ENCODE measurements at places on chromosomes 7 and 10.

DNA sequence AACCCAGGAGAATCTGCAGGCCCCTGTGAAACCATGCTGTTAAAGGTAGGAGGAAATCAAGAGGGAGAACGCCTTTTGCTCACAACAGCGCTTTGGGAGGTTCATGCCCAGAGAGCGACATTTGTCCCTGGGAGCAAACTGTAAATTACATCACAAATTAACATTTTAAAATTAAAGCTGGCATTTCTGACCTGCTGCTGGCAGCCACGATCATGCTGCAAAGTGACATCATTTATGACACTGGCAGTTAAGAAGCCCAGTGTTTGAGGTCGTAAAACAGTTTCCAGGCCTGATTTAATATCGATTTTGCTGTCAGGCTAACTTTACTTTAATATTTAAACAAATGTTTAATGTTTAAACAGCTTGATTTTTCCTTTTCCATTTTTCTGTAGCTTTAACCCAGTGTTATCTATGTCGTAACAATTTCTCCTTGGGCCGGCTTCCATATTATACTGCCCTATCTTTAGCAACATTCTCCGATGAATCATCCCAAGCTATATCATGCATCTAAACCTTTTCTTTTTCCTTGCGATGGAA, 86.5 kb upstream of the NPVF start:
- H3K4me3 ChIP-seq, result no peak overlapping the region
- no peaks in the 10 kb centered on the region for H3K36me3 ChIP-seq
- no peaks in the 10 kb centered on the region for H3K27me3 ChIP-seq
- H3K27ac ChIP-seq, result peak overlapping the region; percentile 85
- DNase-seq, result peak; percentile 76

DNA sequence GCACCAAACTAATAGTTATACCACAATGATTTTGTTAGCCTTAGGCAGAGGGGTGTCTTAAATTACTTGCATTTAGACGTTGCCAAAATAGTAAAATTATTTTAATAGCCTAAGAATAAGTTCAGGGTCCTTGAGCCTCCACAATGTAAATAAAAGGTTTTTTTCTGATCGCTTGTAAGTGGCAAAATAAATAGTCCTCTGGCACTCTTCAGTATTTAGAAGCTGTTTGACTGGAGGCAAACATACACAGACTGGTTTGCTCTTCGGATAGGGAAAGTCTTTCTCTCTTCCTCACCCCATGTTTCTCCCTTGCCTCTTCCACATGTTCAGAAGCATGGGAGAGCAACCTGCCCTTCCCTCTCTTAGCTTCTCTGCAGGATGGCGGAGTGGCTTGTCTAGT, 49.5 kb upstream of the FAM180A start:
- H3K27ac ChIP-seq, result no peak overlapping the region
- peaks cover 2% of the 10 kb centered on the region for H3K27me3 ChIP-seq
- H3K4me3 ChIP-seq, result no peak overlapping the region
- no peaks in the 10 kb centered on the region for H3K4me1 ChIP-seq

DNA sequence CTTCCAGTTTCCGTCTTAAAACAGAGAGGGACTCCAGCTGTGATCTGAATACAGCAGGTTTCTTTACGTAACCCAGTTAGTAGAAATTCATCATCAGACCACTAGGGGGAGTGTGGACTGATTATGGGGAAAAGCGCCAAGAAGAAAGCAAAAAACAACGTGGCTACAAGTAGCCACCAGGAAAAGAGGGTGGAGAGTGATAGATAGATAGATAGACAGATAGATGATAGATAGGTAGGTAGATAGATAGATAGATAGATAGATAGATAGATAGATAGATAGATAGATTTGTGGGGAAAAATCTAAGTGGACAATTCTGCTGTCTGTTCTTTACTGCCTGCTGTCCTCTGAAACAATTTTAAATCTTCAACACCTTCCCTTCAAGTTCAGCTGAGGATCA, 12.7 kb upstream of the AKR1B10 start:
- H3K4me3 ChIP-seq, result no peak overlapping the region
- H3K4me1 ChIP-seq, result no peaks in the 10 kb centered on the region
- H3K36me3 ChIP-seq, result no peaks in the 10 kb centered on the region

- no peaks in the 10 kb centered on the region for H3K36me3 ChIP-seq
- peak; percentile 91 for DNase-seq
- H3K4me1 ChIP-seq, result peaks cover 41% of the 10 kb centered on the region
- peak overlapping the region; percentile 57 for H3K4me3 ChIP-seq
These were observed 10.1 kb upstream of the C10orf95 start for GRCh38 chr10:102461187-102462054.

- no peaks in the 10 kb centered on the region for H3K4me1 ChIP-seq
- peak; percentile 19 for DNase-seq
- no peak overlapping the region for H3K27ac ChIP-seq
- peaks cover 43% of the 10 kb centered on the region for H3K36me3 ChIP-seq
- H3K4me3 ChIP-seq, result no peak overlapping the region
These were observed 55.4 kb downstream of the SLC37A3 start for GRCh38 chr7:140342727-140343514.

DNA sequence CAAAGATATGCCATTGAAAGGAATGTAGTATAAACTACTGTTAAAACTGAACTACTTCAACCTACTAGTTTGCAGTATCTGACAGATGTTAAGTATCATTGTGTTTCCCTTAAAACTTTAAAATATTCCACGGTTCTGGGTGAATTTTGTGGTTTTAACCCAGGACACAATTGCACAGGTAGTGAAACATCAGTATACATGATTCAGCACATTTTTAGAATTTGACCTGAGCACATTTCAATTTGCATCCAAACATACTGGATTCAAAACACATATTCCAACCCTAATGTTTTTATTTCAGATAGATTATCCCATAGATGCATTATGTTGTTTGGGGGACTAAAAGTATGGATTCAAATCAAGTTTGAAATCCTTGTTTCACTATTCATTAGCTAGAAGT, 129.9 kb upstream of the ZNF804B start:
- H3K4me3 ChIP-seq, result no peak overlapping the region
- no peak overlapping the region for H3K27ac ChIP-seq
- no peak for DNase-seq
- H3K27me3 ChIP-seq, result no peaks in the 10 kb centered on the region
- no peaks in the 10 kb centered on the region for H3K4me1 ChIP-seq
- no peaks in the 10 kb centered on the region for H3K36me3 ChIP-seq

GRCh38 chr7:125412890-125413665, 483.5 kb upstream of the POT1 start:
- no peak for DNase-seq
- H3K27me3 ChIP-seq, result no peaks in the 10 kb centered on the region
- H3K36me3 ChIP-seq, result no peaks in the 10 kb centered on the region
- H3K4me1 ChIP-seq, result no peaks in the 10 kb centered on the region

DNA sequence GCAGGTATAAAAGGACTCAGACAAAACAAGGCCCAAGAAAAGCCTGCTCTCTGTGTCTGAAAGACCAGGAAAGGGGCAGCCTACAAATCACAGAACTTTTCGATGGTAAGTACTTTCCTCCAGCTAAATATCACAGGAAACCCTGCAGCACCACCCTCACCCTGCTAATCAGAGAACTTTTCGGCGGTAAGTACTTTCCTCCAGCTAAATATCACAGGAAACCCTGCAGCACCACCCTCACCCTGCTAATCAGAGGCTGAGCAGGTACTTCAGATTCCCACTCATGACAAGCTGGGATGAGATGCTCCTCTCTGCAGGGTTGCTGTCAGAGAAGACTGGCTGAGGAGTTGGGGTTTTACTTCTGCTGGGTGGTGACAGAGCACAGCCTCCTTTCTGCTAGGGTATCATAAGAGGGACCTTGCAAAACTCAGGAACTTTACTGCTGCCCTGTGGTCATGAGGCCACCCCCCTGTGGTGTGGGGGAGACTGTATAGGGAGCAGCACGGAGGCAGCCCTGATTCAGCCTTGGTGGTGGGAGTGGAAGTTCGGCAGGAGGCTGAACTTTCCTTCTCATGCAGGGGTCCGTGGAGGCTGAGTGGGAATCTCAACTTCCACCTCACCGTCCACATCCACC, 7.2 kb downstream of the WDR37 start:
- H3K4me1 ChIP-seq, result no peaks in the 10 kb centered on the region
- no peak overlapping the region for H3K4me3 ChIP-seq
- no peaks in the 10 kb centered on the region for H3K27me3 ChIP-seq
- no peak for DNase-seq
- H3K27ac ChIP-seq, result no peak overlapping the region
- peaks cover 7% of the 10 kb centered on the region for H3K36me3 ChIP-seq

- H3K4me1 ChIP-seq, result no peaks in the 10 kb centered on the region
- H3K27me3 ChIP-seq, result peaks cover 6% of the 10 kb centered on the region
- no peaks in the 10 kb centered on the region for H3K36me3 ChIP-seq
- no peak overlapping the region for H3K27ac ChIP-seq
These were observed 4.4 kb upstream of the GALNTL5 start for GRCh38 chr7:151951672-151952338.

DNA sequence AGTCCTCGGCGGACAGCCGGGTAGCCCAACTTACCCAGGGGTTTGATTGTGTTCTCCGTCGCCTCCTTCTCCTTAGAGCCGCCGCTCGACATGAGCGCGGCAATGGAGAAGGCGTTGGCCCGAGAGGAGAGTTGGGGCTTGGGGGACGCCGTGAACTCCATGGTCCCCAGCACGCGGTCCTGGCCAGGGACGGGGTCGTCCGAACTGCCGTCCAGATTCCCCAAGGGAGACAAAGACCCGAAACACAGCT, 515 bp downstream of the TBX20 start:
- DNase-seq, result peak; percentile 11
- no peak overlapping the region for H3K27ac ChIP-seq
- H3K4me3 ChIP-seq, result peak overlapping the region; percentile 16
- peaks cover 8% of the 10 kb centered on the region for H3K4me1 ChIP-seq
- H3K36me3 ChIP-seq, result no peaks in the 10 kb centered on the region

- peaks cover 14% of the 10 kb centered on the region for H3K4me1 ChIP-seq
- H3K36me3 ChIP-seq, result no peaks in the 10 kb centered on the region
- peak; percentile 42 for DNase-seq
- no peak overlapping the region for H3K4me3 ChIP-seq
These were observed 135.8 kb downstream of the CAMK1D start for GRCh38 chr10:12484941-12485805.

DNA sequence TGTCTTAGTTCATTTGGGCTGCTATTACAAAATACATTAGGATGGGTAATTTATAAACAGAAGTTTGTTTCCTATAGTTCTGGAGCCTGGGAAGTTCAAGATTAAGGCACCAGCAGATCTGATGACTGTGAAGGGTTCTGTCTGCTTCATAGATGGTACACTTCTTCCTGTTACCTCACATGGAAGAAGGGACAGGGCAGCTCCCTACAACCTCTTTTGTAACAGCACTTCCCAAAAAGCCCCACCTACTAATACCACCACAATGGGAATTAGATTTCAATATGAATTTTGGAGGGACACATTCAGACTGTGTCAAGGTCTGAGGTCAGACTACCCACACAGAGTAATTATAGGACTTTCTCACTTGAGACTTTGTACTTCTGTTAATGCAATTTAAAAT, 260.3 kb downstream of the ARHGAP12 start:
- no peaks in the 10 kb centered on the region for H3K4me1 ChIP-seq
- H3K27ac ChIP-seq, result no peak overlapping the region
- no peak for DNase-seq
- H3K36me3 ChIP-seq, result no peaks in the 10 kb centered on the region
- H3K27me3 ChIP-seq, result no peaks in the 10 kb centered on the region

GRCh38 chr7:101173752-101174244, 6.3 kb downstream of the NAT16 start:
- H3K4me3 ChIP-seq, result no peak overlapping the region
- peaks cover 100% of the 10 kb centered on the region for H3K27me3 ChIP-seq
- H3K36me3 ChIP-seq, result no peaks in the 10 kb centered on the region
- no peak for DNase-seq

DNA sequence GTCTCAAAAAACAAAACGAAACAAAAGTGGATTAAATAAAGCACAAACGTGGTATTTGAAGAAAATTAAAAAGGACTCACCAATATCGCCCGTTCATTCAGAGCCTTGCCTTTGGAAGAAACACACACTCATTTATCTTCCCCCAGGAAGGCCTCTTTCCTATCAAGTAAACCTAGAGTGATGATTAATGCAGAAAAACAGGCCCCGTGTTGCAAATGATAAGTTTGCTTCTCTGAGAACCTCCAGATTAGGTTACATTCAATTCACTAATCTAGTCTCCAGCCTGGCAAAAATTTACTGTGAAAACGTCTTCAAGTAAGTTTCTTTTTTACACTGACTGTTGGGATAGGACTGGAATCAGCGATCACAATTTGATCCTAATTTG, 78.0 kb upstream of the C1GALT1 start:
- peaks cover 9% of the 10 kb centered on the region for H3K4me1 ChIP-seq
- DNase-seq, result no peak
- no peak overlapping the region for H3K4me3 ChIP-seq
- no peaks in the 10 kb centered on the region for H3K27me3 ChIP-seq
- no peak overlapping the region for H3K27ac ChIP-seq
- H3K36me3 ChIP-seq, result no peaks in the 10 kb centered on the region

DNA sequence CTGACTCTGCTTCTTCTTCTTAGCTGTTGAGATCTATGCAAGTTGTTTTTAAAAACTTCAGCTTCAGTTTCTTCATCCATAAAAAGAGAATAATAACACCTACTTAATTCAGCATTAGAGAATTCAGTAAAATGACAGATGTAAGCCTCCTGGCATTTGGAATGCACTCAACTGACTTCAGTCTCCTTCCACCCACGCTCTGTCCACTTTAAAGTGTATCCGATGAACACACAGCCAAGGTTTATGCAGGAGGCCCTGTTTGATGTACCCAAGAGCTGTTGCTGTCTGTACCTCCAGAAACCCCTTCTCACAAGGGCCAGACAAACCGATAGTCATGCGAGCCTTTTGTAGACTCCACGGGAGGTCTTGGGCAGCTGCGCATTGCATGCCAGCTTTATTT, 27.1 kb upstream of the SLC35B4 start:
- H3K36me3 ChIP-seq, result no peaks in the 10 kb centered on the region
- H3K4me1 ChIP-seq, result no peaks in the 10 kb centered on the region
- H3K27me3 ChIP-seq, result peaks cover 3% of the 10 kb centered on the region
- H3K27ac ChIP-seq, result no peak overlapping the region

DNA sequence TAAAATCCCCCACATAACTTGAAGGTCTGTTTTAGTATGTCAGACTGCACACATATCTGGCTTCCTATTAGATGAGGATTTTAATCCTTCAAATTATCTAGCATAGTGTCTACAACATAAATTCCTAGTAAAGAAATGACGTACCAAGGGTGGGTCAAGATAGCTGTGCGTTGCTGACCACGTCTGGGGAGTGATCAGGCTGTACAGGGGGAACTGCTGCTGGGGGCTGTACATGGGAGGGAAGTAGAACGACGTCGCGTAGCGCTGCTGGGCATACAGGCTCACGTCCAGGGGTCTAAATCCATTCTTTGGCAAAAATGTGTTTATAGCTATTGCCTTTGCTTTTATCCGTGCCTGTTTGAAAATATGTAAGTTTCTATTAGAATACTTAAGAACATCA, 102.3 kb downstream of the LARP4B start:
- H3K36me3 ChIP-seq, result peaks cover 77% of the 10 kb centered on the region
- no peaks in the 10 kb centered on the region for H3K4me1 ChIP-seq
- H3K4me3 ChIP-seq, result no peak overlapping the region
- no peak overlapping the region for H3K27ac ChIP-seq
- H3K27me3 ChIP-seq, result no peaks in the 10 kb centered on the region

DNA sequence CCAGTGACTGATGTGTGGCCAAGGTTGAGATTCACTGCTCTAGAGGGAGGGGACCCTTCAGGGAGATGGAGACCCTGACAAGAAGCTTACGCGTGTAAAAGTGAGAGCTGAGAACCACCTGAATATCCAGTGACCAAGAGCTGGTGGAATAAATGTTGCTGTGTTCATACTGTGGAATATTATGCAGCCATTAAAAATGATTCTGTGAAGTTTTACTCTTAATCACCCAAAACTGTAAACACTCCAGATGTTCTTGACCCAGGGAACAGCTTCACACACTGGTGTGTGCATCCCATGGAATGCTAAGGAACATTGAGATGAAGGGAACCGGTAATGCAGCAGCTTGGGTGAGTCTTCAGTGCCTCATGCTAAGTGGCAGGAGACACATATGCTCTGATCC, 4.3 kb upstream of the POLM start:
- no peaks in the 10 kb centered on the region for H3K27me3 ChIP-seq
- no peak for DNase-seq
- no peaks in the 10 kb centered on the region for H3K36me3 ChIP-seq
- H3K4me1 ChIP-seq, result no peaks in the 10 kb centered on the region
- no peak overlapping the region for H3K4me3 ChIP-seq
- H3K27ac ChIP-seq, result no peak overlapping the region

Data from large intestine (tissue), 12 donors.